ENCODE measurements at places on chromosomes 7 and 10.

- peak; percentile 17 for DNase-seq
Measured at GRCh38 chr7:87370660-87371180, 25.3 kb downstream of the CROT start.

DNA sequence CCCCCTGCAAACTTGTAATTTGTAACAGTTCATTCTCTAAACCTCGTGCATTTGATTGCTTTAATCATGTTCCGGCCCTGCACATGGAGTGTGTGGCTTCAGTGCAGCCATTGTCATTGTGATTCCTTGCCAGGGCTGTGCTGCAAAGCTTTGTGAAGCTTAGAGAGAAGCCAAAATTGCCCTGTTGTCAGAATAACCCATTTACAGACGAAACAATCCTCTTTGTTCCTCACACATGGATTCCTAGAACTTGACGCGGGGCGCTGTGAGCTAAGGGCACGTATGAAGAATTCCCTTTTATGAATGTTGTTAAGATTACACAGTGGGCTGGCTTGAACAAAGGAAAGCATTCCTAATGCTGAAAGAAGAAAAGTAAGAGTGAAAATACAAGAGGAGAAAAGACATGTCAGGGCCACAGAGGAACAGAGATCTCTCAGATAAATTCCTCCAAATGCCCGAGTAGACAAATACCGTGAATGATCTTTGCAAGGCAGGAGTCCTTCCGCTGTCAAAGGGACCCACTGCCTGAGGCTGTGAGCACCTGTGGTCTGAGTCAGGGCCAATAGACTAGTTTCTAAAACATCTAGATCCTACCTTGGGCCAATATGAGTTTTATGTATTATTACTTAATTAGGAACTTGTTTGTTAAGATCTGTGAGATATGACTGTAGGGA is 205.4 kb upstream of the C7orf33 start:
- no peak for DNase-seq

- no peak for DNase-seq
Measured at GRCh38 chr10:126930883-126931503, 25.8 kb downstream of the DOCK1 start.

DNA sequence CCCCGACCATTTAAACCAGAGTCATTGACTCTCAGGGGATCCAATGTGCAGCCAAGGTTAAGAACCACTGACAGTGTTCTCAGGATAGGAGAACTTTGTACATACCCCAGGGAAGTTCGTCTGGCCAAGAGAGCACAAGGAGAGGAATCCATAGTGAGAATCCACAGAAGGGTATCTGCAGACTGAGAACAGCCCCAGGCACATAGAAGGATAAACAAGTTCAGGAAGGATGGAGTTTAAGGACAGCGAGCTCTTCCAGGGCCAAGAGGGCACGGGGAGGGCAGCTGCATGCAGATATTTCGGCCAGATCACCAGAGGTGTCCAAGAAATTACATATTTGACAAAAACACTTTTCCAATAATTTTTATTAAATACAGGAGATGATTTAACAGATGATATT is 16.4 kb downstream of the BLNK start:
- no peak for DNase-seq

DNA sequence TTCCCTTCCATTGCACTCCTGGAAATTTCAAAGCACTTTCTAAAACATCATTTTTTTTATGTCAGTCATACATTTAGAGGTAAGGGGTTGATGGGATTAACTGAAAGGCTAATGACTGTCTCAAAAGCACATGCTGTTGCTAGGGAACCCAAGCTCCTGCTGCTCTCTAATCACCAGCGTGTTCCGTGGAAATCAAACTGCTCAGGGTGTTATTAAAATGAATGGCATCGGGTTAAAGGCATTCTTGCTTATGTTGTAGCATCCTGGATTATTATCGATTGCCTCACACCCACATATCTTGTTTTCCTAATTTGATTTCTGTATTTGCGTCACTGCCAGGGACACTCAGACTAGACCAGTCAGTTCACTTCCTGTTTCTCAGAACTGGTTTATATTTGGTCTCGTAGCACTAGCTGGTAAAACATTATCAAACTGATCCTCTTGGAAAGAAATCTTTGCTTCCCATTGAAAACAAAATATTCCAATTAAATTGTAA is 216.5 kb upstream of the MKLN1 start:
- DNase-seq: peak; percentile 41

GRCh38 chr7:1061180-1061579 is 16.8 kb downstream of the GPR146 start:
- no peak for DNase-seq

DNA sequence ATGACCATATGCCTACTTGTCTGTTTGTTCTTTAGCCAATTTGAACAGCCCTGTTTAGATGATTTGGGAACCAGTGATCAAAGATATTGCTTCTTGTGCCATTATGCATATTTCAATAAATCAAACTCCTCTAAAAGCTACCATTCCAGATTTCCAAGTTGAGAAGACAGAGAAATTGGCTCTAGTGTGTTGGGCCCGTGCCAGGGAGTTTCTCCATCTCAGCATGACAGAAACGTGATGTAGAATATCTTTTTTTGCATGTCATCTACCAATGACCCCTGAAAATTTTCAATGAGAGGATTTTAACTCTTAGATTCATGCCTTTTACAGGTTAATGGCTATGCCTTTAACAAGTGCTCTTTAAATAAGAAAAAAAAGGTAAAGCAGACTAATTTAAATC is 50.7 kb upstream of the CABCOCO1 start:
- no peak for DNase-seq

GRCh38 chr7:50298811-50299562 is 5.5 kb upstream of the IKZF1 start:
- no peak for DNase-seq

GRCh38 chr7:2220030-2220429 is 12.7 kb downstream of the MAD1L1 start:
- no peak for DNase-seq

DNA sequence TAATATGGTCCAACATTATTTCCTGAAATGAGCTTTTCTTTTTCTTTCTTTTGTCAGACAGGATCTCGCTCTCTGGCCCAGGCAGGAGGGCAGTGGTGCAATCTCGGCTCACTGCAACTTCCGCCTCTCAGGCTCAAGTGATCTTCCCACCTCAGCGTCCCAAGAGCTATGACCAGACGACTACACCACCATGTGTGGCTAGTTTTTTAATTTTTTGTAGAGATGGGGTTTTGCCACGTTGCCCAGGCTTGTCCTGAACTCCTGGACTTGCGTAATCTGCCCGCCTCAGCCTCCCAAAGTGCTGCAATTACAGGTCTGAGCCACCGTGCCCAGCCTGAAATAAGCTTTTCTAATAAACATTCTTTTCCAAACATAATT is 48.6 kb downstream of the CUL2 start:
- no peak for DNase-seq

DNA sequence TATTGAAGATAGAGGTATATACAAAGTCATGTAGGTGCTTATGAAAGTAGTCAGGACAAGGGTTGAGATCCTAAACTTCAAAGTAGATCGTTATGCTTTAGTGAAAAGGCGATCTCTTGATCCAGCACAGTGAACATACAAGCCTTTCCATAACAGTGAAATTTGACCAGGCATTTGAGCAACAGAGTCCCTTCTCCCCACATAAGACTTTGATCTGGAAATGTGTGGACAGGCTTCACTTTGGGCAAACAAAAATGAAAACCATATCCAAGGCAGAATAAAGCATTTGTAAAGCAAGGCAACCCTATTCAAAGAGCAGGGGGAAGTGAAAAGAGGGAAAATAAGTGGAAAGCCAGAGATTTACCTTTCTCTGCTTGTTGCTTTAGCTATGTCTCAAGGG is 311.9 kb upstream of the SORCS1 start:
- no peak for DNase-seq

DNA sequence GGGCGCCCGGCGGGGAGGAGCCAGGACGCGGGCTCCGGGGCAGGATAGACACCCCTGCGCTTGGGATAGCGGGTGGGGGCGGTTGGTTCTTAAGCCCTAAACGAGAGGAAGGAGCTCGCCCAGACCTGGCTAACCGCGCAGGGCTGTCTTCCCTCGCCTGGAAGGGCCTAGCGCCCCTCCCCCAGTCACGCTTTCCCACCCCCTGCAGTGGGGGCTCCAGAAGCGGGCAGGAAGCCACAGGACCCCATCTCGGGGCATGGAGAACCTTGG is 6.5 kb downstream of the SHH start:
- DNase-seq: no peak

GRCh38 chr7:36711256-36711655 is 13.0 kb downstream of the AOAH start:
- DNase-seq: peak; percentile 29

GRCh38 chr7:27433581-27433980 is 191.0 kb downstream of the EVX1 start:
- no peak for DNase-seq

DNA sequence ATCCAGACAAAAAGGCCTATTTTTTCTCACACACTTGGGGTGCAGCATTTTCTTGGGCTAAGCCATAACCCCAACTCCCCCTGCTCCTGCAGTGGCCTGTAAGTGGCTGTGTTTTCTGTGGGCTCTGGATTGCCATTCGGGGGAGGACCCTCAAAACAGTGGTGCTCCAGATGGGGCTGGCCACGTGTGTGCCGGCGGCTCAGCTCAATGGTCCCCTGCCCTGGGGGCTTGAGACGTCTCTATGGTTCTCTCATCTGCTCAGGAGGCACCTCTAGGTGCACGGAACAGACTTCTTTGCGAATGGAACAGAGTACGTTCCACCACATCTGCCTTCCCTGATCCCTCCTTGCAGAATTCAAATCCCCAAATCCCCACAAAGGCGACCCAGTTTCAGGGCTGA is 250.0 kb upstream of the SHH start:
- no peak for DNase-seq

GRCh38 chr7:119175911-119176627 is 951.6 kb downstream of the ANKRD7 start:
- peak; percentile 78 for DNase-seq

- no peak for DNase-seq
Measured at GRCh38 chr7:80370587-80370986, 141.3 kb downstream of the GNAT3 start.

DNA sequence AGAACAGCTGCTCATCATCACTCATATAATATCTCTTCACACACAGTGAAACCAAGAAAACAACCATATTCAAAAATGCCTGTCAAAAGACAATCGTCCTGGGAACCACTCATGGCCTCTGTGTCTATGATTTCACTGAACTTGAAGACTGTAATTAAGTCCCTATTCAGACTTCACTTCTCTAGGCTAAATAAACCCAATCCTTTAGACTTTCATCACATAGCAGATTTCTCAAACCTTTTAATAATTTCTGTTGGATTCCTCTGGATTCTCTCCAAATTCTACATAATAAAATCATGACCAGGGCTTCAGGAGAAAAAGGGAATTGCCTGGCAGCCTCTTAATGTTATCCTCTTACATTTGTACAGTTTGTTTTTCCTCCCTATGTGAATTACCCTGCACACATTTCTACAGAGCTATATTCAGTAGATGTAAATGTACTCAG is 201.1 kb downstream of the LRRN3 start:
- no peak for DNase-seq

DNA sequence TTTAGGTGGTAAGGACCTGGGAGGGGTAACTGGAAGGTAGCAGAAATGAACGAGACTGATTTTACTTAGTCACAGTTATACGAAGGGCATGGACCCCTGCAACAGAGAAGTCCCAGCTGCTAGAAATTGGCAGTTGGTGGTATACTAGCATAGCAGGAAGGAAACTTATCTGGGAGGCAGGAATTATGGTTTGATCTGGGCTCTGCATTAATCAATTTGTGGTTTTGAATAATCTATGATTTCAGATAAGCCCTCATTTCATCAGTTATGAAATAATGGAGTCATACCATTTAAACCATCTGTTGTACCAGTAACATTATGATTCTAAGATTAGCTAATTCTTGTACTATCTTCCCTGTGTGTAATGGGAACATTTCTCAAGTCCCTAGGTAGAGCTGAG is 54.0 kb upstream of the TMEM229A start:
- DNase-seq: no peak

GRCh38 chr10:44477046-44477425 is 92.1 kb upstream of the CXCL12 start:
- DNase-seq: no peak

GRCh38 chr10:108078263-108078662 is 913.8 kb upstream of the SORCS1 start:
- DNase-seq: no peak

- DNase-seq: peak; percentile 99
Measured at GRCh38 chr10:70146489-70147258, at the start of gene TYSND1. TYSND1 (minus strand) TSS chr10:70146700; CDS start chr10:70146586, 114 bp downstream.

DNA sequence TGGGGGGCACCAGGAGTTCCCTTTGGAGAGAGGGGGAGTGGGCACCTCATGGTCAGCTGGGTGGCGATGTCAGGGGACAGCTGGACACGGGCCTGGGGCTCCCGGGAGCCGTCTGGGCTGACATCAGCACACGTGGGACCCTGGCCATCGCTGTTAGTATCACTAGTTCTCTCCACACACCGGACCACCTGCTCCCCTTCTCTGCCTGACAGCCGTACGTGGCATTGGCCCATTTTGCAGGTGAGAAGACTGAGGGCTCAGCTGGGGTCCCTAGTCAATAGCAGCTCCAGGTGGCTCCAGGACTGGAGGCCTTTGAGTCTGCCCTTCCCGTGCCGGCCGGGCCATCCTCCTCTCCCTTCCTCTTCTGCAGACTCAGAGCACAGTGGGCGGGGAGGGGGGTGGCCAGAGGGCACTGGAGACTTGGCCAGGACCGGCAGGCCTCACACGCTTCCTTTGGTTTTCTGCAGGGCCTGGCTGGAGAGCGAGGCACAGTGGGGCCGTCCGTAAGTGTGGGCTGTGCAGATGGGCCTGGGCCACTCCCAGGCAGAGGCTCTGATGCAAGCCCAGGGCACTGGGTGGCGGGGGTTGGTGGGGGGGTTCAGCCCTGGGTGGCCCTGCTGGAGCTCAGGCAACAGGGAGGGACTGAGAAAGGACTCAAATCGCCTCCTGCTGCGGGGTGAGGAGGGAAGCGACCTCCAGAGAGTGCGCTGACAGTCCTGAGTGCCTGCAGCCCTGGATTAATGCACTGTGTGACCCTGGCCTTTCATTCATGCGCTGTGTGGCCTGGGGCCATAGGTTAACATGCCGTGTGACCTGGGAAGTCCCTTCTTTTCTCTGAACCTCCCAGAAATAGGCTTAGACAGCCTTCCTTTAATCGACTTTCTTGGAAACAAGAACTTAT is 78.2 kb downstream of the MYL10 start:
- no peak for DNase-seq

GRCh38 chr10:44125879-44126278 is 259.0 kb downstream of the CXCL12 start:
- DNase-seq: no peak

DNA sequence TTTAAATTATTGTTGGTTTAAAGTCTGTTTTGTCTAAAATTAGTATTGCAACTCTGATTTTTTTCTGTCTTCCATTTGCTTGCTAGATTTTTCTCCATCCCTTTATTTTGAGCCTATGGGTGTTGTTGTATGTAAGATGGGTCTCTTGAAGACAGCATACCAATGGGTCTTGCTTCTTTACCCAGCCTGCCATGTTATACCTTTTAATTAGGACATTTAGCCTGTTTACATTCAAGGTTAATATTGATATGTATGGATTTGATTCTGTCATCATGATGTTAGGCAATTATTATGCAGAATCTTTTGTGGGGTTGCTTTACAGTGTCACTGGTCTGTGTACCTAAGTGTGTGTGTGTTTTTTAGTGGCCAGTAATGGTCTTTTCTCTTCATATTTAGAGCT is 281.4 kb upstream of the CSTF2T start:
- DNase-seq: no peak

Data from A172 (cell line).